ENCODE measurements at places on chromosomes 12 and 14.

GRCh38 chr14:37278636-37279538 lies 81.2 kb downstream of the MIPOL1 start:
- peak; percentile 70 for DNase-seq

- no peak for DNase-seq
Observed at GRCh38 chr12:42236017-42236416, 2.0 kb downstream of the YAF2 start.

DNA sequence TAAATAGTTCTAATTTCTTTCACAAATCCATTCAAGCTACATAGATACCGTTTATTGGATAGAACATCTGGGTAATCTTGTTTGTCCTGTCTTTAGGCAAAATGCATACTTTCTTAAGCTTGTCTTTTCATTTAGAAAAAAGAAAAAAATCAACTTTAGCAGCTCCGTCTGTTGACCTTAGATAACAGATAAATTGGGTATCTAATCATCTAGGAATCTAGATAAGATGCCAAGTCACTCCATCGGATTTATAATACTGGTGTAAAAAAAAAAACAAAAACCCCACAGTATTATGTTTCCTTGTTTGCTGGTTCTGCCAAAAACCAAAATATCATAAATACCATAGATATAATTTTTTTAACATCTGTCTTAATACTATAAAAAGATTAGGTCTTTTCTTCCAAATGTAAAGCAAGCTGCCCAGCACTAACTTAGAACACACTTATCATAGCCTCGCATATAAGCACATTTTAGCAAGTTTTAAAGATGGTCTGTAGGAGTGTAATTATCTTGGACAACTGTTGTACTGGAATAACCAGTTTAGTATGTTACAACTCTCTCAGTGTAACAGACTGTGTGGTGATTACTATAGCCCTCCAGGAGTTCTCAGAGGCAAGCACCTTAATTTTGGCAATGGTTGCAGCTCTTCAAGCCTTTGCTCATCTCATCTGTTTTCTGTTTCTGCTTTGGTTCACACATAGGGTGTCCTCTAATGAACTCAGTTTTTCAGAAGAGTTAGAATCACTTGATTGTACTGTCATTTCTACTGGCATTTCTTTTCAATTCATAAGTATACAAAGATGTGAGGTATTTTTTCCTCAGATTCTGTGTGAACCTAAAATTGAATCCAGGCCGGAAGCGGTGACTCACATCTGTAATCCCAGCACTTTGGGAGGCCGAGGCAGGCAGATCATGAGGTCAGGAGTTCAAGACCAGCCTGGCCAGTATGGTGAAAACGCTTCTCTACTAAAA lies 83.1 kb downstream of the ANO6 start:
- DNase-seq, result peak; percentile 55

- no peak for DNase-seq
Observed at GRCh38 chr14:23118506-23119362, at the start of gene CEBPE. Gene CEBPE (minus strand): TSS chr14:23119255. CDS start chr14:23119091, 164 bp downstream.

- DNase-seq, result no peak
Observed at GRCh38 chr12:51891843-51892242, 3.9 kb downstream of the ANKRD33 start.

GRCh38 chr12:112305951-112306350 lies 76.3 kb downstream of the HECTD4 start:
- no peak for DNase-seq

GRCh38 chr14:102403028-102403427 lies 40.3 kb downstream of the TECPR2 start:
- DNase-seq, result no peak

DNA sequence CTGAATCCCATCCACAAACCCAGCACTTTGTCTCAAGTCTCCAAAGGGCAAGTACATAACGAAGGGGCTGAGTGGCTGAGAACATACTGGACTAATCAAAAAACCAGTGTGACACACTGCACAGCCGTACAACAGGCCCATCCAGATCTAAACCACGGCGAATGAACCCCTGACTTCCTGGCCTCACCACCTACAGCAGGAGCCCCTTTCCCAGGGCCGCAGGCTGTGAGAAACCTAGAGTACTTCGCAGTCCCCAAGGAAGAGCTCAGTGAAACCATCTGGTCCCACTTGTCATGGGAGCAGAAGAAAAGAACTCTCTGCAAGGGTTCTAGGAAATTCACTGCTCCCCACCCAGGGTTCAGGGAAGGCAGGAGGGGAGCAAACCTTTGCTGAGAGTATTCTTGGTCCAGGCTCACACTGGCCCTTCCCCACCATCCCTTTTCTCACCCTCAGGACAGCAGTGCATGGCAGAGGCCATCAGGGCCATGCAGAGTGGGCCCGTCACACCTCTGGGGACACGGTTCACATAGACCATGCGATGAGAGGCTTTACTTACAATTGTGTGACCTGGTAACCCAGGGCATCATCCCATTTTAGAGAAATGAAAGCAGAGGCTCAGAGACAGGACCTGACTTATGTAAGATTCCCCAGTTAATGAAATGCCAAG lies 192.8 kb downstream of the BCL11B start:
- no peak for DNase-seq

GRCh38 chr12:30796313-30796780 lies 41.6 kb upstream of the CAPRIN2 start:
- DNase-seq, result peak; percentile 98

- peak; percentile 57 for DNase-seq
Observed at GRCh38 chr12:114902665-114903064, 218.7 kb upstream of the TBX3 start.

GRCh38 chr12:115306380-115306779 lies 622.4 kb upstream of the TBX3 start:
- no peak for DNase-seq

DNA sequence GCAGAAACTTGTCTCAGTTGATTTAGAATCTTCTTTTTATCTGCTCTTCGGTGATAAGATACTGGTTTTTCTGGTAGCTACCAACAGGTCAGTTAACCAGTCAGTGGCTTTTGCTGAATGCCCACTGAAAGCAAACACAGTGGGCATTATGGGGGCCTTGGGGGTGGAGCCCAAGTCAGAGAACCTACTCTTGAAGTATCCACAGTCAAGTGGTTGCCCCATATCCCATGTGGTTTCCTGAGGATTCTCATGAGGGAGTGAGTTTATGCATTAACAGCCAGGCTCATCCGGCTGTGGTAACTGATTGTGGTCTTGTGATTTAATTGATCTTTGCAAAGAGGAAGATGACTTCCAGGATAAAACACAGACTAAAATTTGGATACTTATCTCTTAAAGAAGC lies 83.7 kb downstream of the ST8SIA1 start:
- DNase-seq, result no peak

- DNase-seq, result no peak
Observed at GRCh38 chr12:92199819-92200576, 54.4 kb upstream of the BTG1 start.

- DNase-seq, result no peak
Observed at GRCh38 chr12:27593266-27593665, 69.3 kb downstream of the PPFIBP1 start.

DNA sequence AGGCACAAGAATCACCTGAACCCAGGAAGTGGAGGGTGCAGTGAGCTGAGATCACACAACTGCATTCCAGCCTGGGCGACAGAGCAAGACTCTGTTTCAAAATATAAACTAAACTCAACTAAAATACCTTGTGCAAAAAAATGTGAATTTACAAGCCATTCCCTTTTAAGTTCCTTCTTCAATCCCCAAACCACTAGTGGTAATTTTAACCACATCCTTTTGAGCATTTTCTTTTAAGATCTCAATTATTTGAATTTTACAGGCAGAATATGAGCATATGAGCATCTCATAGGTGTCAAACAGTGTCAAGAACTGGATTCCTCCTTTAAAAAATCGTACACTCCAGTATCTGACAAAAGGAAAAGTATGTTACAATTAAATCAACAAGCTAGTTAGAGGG lies 57.0 kb upstream of the NPFF start:
- DNase-seq, result no peak
